Fibroblast of skin of left biceps (primary cell): ENCODE measurements at places on chromosomes 7 and 10.

- DNase-seq: no peak
Observed at GRCh38 chr10:102615361-102615760, 28.9 kb upstream of the TRIM8 start.

DNA sequence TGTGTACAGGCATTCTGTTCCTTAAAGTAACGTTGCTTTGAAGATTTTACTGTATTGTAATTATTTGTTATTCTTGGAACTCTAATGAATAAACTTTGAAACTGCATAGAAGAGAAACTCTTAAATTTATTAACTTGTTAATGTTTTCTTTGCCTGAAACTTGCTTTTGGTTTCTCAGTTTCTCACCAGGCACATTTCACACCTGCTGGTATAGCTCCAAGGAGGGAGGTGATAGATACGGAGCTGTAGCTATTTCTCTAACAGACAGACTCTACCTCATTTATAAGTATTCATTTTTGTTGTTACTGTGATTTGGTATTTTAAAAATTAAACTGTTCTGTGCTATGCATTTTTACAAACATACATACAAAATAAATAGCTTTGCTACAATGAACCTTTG lies 32.7 kb downstream of the R3HCC1L start:
- DNase-seq: no peak

DNA sequence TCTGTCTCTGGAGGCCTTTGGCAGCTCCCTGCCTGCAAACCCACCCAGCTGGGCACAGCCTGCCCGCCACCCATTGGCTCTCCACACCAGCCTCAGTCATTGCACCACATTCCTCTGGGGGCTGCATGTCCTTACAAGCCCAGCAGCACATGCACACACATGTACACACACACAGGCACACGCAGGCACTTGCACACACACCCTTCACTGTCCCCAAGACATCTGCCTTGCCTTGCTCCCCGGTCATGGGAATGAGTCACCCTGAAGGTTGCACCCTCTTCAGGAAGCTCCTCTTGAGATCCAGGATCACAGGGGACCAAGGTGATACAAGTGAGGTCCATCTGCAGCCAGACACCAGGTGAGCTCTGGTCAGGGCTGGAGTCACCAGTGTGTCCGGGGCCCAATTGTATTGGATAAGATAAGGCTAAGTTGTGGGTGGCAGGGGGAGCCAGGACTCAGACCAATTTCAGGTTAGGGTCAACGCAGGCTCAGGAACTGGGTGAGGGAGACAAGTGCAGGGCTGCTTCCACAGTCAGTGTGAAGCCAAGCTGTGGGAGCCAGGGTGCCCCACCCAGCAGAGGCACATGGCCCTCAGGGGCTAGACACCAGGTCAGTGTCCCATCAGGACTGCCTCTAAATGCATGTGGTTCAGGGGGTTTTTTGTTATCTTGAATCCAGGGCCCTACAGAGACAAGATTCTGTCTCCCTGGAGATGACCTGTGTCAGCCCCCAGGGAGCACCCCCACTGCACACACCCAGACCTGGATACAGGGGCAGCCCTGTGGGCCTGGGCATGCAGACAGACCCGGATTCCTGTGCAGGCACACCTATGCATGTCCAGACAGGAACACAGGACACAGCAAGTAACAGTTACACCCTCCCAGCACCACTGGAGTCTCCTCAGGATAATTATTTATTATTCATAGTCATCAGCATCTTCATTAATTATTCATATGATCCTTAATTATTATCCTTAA lies 33.8 kb downstream of the KCNH2 start:
- DNase-seq: no peak

GRCh38 chr7:96224685-96225084 lies 97.2 kb downstream of the SLC25A13 start:
- DNase-seq: no peak

GRCh38 chr7:66769833-66770512 lies 29.4 kb downstream of the RABGEF1 start:
- no peak for DNase-seq

DNA sequence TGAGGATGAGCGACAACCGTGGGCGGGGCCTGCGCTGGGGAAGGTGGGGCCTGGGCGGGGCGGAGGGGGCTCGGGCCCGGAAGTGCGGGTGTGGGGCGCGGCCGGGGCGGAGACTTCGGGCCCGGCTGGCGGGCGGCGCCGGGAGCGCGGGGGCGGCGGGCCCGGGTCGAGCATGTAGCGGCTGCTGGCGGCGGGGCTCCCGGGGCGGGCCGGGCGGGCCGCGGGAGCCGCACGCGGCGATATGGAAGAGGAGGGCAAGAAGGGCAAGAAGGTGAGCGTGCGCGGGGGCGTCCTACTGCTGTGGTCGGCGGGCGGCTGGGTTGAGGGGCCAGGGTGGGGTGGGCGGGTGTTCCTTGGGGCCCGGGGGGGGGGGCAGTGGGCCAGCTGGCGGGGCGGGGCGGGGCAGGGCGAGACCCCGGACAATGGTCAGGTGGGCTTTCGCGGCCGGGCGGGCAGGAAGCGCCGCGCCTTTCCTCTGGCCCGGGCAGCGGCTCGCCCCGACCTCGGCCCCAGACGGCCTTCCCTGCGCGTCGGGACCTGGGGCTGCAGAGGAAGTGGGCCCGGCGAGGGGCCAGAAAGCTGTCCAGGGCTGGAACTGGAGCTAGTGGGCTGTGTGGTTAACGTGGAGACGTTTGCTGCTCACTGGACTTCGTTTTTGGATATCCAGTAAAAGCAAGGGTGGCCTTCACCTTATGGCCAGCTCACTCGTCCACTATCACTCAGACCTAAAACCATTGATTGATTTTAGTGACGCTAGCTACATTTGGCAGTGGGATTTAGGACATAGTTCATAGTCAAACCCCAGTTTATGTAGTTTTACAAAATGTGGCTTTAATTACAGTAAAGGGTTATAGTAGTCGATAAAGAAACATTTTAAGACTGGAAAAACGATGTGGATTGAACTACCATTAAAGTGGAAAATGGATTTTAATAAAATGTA lies at the start of gene CCM2:
Gene CCM2 (plus strand): TSS at position 109 of the 940 bp plus-strand sequence. CDS start 133 bp downstream, at position 242.
- no peak for DNase-seq

DNA sequence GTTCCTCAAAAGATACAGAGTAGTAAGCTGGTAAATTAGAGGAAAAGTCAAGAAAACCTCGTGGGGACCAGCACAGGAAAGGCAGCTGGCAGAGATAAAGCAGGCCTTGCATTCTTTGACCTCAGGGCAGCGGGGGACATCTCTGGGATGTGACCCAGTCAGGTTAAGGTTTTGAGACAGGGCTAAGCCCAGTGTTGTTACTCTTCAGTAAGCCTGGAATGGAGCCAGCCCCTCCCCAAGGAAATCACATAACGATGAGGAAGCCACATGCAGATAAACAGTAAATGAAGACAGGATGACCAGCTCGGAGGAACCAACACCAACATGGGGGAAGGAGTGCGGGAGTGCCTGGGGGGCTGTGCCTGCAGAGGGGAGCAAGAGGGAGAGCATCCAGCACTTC lies 99.6 kb downstream of the JAZF1 start:
- no peak for DNase-seq

GRCh38 chr10:98125940-98126631 lies 8.4 kb upstream of the R3HCC1L start:
- DNase-seq: no peak

GRCh38 chr7:137574812-137575211 lies 231.3 kb upstream of the PTN start:
- DNase-seq: no peak

- DNase-seq: no peak
Observed at GRCh38 chr10:88114368-88114767, 250.9 kb downstream of the PTEN start.

GRCh38 chr7:112092306-112092705 lies 113.9 kb downstream of the DOCK4 start:
- DNase-seq: no peak

GRCh38 chr7:90290244-90291113 lies 30.6 kb downstream of the FAM237B start:
- no peak for DNase-seq

DNA sequence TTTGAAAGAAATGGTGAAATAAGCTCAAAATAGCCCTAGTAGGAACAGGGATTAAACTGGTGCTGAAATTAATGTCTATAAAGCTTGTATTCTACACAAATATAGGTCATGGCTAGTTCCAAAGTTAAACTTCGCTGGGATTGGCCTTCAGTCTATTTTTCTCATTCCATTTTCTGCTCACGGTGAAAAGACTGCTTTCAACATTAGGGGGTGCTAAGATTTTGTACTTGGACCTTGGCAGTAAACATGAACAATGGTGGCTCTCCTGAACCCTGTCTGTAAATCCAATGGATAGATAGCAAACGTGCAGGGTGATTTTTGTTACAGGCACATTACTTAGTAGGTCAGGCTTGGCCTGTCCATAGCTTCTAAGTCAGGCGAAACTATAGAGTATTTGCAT lies 36.0 kb upstream of the RSU1 start:
- DNase-seq: no peak

DNA sequence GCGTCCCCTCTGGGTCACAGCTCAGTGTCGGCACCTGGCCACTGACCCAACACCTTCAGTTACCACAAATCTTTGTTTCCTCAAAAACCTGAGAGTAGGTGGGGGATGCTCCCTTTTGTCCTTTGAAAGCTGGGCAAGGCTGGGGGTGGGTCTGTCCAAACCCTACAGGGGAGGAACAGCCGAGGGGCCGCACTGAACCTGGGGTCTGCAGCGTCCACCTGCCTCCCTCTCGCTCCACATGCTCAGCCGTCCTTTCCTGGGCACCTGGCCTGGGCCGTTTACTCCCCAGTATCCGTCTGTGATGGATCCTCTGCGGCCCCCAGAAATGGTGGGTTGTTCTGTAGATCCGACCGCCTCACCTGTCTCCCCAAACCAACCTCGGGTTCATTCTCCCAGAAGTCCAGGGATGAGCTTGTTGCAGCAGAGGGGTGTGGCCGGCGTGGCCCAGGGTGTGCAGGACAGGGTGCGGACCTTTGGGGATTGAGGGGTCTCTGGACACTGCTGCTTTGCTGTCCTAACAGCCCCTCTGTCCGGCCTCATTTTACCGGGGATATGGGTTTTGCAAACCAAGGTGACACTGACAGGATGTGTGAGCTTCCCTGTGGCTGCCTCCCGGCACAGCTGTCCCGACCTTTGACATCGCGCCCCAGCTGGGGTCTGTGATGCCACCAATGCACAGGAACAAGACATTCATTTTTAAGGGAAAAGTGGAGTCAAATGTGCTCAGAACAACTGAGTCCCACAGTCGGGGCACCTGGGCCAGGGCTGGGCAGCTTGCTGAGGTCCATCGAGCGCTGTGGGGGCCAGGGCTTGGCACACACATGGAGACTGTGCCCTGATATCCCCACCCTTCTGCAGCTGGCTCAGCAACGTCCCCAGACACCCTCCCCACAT lies 115.9 kb downstream of the VIPR2 start:
- DNase-seq: no peak

DNA sequence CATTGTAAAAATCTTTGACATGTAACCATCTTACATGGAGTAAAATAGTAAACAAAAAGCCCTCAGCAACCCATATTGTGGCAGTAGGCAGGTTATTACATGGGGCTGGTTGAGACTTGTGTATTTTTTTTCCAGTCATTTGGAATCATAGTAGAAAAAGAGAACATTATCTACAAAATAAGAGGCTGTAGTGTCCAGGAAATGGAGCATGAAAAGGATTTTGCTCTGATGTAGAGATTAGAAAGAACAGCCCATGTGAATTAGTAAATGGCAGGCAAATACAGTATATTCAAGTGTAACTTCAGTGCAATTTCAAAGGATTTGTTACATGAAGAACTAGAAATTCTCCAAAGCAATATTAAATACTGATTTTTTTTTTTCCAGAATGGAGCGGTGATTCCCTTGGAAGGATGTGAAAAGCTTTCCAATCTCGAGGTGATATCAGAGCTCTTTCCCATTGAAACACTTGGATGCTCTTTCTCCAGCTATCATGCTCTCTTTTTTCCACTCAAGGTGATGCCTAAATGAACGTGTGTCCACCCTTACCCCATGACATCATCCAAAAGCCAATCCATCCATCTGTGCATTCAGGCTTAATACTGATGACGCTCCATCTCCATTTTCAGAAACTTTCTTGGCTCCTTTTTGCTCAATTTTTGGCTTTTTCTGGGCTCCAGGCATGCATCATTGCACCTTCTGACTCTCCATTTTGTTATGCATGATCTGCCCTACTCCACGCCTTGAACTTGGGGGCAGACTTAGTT lies 1034.7 kb downstream of the TYW1 start:
- no peak for DNase-seq

- DNase-seq: no peak
Observed at GRCh38 chr7:103130901-103131624, 17.8 kb downstream of the NAPEPLD start.

DNA sequence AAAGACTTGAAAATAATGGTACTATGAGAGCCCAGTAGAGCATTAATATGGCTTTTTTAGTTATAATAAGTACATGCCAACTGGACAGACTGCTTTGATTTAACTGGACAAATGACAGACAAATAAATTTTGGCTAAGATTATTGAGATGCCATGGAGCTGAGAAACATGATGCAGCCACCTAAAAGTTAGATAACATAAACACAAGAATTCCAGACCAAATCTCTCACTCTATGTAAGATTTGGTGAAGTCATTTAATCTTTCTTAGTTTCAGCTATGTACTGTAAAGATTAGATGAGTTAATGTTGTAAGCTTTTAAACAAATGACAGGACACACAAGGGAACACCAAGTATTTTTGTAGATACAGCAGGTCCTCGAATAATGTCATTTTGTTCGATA lies 118.2 kb downstream of the CACNA2D1 start:
- DNase-seq: no peak

GRCh38 chr7:81869670-81870069 lies 99.8 kb upstream of the HGF start:
- DNase-seq: no peak

GRCh38 chr10:76764177-76764576 lies 873.4 kb downstream of the KCNMA1 start:
- no peak for DNase-seq

GRCh38 chr10:75034131-75034512 lies 77.3 kb upstream of the SAMD8 start:
- no peak for DNase-seq

DNA sequence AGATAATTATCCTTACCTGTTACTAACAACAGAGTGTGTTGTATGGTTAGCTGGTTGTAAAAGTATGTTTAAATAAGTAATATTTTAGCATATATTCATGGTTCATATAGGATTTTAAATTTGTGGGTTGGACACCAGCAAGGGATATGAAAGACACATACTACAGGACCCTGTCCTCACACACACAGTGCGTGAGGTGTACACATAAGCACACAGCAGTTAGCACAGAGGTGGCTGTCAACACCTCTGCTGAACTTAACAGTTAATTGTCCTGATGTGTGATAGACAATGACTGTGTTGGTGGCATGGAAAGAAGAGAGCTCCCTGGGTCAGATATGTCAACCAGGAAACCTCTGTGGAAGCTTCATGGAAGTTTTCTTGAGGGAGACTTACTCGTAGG lies 23.3 kb upstream of the NUP42 start:
- DNase-seq: no peak
